HAP-1 (cell line): ENCODE measurements at places on chromosomes 12 and 14.

- DNase-seq: no peak
Observed at GRCh38 chr12:74906224-74906623, 303.4 kb downstream of the KCNC2 start.

GRCh38 chr12:123705935-123706334 is 6.2 kb upstream of the ATP6V0A2 start:
- DNase-seq: peak; percentile 32

- DNase-seq: no peak
Observed at GRCh38 chr12:21962236-21962635, 21.0 kb upstream of the ABCC9 start.

- DNase-seq: no peak
Observed at GRCh38 chr12:19456176-19456575, 16.9 kb downstream of the AEBP2 start.

GRCh38 chr12:84463741-84464495 is 448.7 kb downstream of the SLC6A15 start:
- no peak for DNase-seq

DNA sequence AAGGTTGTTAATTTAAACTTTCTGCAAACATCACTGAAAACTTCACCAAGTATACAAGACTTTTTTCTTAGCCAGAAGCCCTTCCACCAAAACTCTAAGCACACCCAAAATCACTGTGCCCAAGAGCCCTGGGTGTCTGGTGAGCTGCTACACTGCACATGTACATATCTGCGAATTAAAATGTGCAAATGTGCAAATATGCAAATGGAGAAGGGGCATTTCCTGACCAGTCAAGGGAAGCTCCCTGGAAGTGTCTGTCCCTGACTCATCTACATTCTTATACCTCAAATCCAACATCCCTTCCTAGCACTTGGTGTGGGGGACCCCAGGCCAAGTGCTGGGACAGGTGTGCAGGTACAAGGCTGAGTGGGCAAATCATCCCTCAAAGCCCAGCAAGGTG is 123.7 kb downstream of the PCNX1 start:
- no peak for DNase-seq

- DNase-seq: no peak
Observed at GRCh38 chr14:88209273-88209672, 113.8 kb downstream of the KCNK10 start.
